KBM-7 (cell line): ENCODE measurements at places on chromosomes 2 and 18.

GRCh38 chr18:79322441-79322840 lies 73.3 kb upstream of the NFATC1 start:
- no peak for DNase-seq

GRCh38 chr2:189336276-189336975 lies 104.8 kb upstream of the WDR75 start:
- DNase-seq: no peak

GRCh38 chr2:208037564-208038487 lies 12.5 kb upstream of the PLEKHM3 start:
- DNase-seq: no peak

- DNase-seq: no peak
These were observed 67.9 kb downstream of the BMPR2 start for GRCh38 chr2:202444000-202444399.

GRCh38 chr18:9810299-9810698 lies 75.5 kb upstream of the TXNDC2 start:
- no peak for DNase-seq

- DNase-seq: peak; percentile 38
These were observed 16.1 kb downstream of the TGIF1 start for GRCh38 chr18:3466045-3466444.

GRCh38 chr2:8612734-8613179 lies 69.1 kb upstream of the ID2 start:
- DNase-seq: no peak

GRCh38 chr2:160558531-160558930 lies 64.9 kb upstream of the RBMS1 start:
- DNase-seq: no peak

- DNase-seq: no peak
These were observed 30.9 kb downstream of the CENPO start for GRCh38 chr2:24824071-24824588.

- DNase-seq: no peak
These were observed 13.4 kb upstream of the SPATA3 start for GRCh38 chr2:230982528-230982927.

- no peak for DNase-seq
These were observed 71.6 kb downstream of the CLIP4 start for GRCh38 chr2:29186817-29187216.

- DNase-seq: peak; percentile 18
These were observed 6.2 kb downstream of the RAMP1 start for GRCh38 chr2:237865623-237866041.

- no peak for DNase-seq
These were observed 739.5 kb upstream of the SALL3 start for GRCh38 chr18:78240101-78240500.
